ENCODE measurements at places on chromosomes 4 and X.
A peak's percentile ranks its signal among the peaks of the same experiment; 100 is the strongest.

DNA sequence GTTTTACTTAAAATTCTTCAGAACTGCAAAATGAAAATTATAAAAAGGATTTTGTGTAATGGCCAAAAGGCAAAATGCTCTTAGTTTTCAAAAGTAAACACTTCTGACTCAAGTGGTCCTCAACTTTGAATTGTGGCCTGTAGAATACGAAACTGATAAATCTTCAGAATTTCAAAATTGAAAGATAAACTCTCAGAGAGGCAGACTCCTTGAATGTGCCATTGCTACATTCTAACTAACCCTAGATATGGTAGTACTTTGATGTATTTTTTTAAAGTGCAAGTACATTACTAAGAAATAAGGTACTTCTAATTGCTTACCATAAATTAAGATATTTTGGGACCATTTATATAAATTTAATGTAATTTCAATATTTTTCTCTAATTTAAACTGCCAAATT is 44.4 kb downstream of the TNIP3 start:
- DNase-seq = no peak

DNA sequence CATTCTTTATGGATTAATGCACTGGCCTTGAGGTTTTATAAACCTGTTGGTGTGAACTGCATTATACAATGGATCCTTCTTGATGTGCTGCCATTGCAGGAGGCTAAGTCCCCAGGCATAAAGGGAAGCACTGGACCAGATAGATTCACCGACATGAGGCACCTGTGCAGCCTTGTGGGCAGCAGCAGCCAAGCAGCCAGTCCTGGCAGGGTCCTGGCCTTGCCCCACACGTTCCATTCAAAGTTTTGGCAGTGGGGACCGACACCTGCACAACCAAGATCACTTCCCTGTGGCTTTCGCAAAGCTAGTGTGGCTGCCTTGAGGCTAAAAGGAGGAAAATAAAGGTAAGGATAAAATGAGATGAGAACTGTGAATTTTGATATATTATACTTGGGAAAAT is 53.1 kb downstream of the TMEM156 start:
- DNase-seq = no peak

GRCh38 chr4:173370130-173370476 is 651 bp upstream of the SAP30 start:
- no peak for DNase-seq

GRCh38 chr4:96566755-96567154 is 726.9 kb downstream of the PDHA2 start:
- DNase-seq = no peak

- DNase-seq = no peak
These were observed 123.2 kb downstream of the ELOVL6 start for GRCh38 chr4:110075083-110075738.

DNA sequence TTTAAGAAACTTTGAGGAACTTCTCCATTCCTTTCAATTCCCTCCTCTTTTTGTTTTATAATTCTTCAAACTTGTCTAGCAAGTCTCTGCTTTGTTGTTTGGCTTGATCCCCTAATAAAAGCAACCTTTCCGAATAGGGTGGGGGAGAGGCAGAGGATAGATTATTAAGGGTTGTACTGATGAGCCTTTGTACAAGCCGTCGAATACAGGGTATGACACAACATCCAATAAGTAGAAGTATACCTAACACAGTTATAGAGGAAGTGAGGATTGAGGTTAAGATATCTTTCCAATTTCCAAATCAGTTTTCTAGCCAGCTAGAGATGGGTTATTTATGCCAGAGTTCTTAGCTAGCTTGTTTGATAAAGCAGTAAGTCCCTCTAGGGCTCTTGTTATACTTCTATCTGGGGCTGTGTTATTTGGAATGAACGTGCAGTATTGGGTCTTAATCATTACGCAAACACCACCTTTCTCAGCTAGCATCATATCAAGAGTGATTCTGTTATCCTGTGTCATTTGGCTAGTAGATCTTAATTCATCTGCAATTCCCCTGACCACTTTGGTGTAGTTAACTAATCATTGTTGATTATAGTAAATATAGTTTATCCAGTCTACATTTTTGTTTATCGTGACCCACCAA is 18.5 kb downstream of the METAP1 start:
- DNase-seq = no peak

DNA sequence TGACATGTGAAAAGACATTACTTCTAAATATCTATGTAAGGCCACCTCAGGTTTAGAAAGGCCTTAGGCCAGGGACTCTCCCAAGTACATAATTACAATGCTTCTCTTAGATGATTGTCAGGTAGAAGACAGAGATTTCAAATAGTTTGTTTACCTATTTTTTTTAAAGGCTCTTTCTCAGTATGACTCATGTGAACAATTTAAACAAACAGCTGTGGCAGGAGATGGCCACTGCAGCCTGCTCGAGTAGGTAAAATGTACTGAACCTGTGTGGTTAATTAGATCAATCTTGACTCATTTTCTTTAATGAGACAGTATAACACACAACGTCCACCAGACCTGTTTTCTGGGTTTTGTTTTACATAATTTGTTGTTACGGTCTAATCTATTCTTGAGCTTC is 50.2 kb downstream of the LEF1 start:
- DNase-seq = no peak

GRCh38 chr4:87414816-87415215 is 7.6 kb upstream of the NUDT9 start:
- no peak for DNase-seq

- DNase-seq = no peak
These were observed 1.3 kb downstream of the PQBP1 start for GRCh38 chrX:48899078-48899410.

- DNase-seq = peak; percentile 17
These were observed 434.1 kb downstream of the ANKRD50 start for GRCh38 chr4:124278477-124278876.

DNA sequence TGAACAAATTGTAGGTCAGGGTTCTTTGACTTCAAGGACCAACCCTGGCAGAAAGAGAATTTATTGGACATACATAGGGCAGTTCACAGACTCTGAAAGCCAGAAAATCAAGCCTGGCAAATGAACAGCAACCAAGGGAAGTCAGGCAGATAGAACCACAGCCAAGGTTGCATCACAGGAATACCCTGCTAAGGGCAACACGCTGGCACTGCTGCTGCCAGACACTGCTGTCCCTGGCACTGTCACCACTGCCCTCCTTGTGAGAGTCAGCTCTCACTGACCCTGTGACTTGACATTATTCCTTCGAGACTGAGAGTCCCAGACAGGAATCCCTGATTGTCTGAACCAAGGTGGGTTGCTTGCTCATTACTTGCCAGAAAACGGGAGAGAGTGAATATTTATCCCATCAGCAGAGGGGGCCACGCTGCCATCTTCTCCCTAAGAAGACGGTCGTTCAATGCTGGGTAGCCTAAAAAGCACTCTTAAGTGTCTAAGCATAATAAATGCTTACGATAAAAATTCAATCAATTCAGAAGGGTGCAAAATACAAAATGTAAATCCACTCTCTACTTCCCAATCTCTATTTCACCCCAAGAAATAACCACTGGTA is 23.2 kb upstream of the PTTG2 start:
- no peak for DNase-seq

DNA sequence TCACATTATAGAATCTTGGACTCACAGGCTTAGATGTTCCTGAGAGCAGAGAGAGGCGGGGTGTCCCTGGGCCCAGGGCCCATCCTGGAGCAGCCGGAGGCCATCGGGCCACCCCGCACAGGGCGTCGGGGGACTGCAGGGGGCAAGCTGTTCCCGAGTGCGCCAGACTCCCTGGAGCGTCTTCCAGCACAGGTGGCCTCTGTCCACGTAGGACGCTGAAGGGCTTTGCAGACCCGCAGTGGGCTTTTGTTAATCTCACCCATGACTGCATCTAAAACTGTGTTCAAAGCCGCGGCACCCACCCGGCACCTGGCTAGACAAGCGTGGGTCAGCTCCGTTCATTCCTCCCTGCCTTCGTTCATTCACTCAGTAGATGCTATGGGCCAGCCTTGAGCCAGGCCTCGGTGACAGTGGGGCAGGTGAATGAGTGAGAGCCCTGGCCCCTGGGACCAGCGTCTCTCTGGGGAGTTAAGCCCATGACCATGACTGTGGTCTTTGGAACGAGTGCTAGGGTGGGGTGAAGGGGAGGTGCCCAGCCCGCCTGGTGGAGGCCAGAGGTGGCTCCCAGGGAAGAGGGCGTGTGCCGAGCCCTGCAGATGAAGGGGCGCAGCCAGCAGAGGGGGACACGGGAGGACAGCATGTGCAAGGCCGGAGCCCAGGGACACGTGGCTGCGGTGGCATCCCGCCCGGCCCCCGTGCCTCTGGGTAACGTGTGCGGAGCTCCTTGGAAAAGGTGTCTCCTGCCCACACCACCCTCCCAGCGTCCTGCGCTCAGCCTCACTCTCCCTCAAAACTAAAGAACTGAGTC is 98.3 kb downstream of the HMX1 start:
- no peak for DNase-seq

DNA sequence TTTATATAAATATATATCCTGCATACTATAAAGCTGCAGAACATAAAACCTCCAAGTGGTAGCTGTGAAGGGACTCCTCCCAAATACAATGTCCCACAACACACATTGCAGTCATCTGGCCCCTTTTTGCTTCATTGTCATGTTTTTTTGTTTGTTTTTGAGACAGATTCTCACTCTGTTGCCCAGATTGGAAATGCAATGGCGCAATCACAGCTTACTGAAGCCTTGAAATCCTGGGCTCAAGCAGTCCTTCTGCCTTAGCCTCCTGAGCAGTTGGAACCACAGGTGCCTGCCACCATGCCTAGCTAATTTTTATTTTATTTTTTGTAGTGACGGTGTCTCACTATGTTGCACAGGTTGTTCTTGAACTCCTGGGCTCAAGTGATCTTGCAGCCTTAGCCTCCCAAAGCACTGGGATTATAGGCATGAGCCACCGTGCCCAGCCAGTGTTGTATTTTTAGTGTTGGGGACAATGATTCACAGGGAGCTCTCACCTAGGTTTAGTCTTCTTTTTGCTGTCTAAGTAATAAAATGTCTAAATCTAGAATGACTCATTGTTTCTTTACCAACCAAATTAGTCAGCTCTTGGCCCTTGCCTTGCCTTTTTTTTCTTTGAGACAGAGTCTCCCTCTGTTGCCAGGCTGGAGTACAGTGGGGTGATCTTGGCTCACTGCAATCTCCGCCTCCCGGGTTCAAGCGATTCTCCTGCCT is 24.0 kb upstream of the XIAP start:
- DNase-seq = peak; percentile 62

DNA sequence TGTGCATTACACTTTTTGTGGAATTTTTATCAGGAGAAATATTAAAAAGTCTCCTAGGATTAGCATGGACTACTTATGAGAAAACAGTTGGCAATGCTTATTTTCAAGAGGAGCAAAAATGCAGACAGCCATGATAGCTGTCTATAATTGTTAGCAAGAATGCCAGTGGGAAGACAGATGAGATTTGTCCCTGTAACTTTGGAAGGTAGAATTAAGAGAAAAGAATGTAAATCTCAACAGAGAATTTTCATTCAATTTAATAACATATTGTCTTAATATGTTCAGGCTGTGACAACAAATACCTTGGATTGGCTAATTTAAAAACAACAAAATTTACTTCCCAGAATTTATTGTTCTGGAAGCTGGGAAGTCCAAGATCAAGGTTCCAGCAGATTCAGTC is 349.2 kb downstream of the IQCM start:
- DNase-seq = peak; percentile 10

DNA sequence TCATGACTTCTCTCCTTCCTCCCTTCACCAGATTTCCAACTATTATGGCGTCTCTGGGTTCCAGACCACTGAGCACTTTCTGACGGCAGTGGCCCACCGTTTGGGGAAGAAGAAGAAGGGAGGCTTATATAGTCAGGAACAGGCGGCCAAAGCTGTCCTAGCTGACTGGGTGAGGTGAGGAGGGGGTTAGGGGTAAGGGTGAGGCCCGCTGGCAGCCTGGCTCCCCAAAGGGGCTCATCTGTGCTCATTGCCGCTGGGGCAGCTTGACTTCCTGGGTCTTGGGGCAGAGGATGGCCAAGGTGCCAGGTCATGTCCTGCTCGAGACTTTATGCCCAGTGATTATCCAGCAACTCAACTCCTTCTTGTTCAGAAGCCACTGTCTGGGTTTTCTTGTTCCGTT is 21.8 kb downstream of the GNL3L start:
- DNase-seq = no peak

GRCh38 chr4:53571936-53572599 is 19.2 kb downstream of the LNX1 start:
- no peak for DNase-seq

DNA sequence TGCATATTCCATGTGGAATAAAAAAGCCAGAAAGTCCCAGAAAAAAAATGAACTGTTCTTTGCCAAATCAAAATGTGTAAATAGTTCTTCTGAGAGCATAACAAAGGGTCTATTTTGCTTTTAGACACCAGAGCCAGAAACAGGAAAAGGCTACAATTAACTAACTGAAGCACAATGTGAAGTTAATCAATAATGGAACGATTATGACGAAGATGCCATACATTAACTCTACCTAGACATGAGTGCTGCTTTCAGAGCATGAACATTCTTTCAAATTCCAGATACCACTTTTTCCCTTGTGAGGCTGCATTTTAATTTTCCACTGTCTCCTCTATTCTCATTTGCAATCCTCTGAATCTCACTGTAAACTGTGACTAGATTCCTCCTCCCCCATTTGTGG is 48.7 kb upstream of the PHOX2B start:
- no peak for DNase-seq

GRCh38 chr4:78222575-78223186 is 165.6 kb downstream of the FRAS1 start:
- no peak for DNase-seq

- DNase-seq = peak; percentile 83
These were observed 365.7 kb downstream of the PPP3CA start for GRCh38 chr4:100981447-100982204.

DNA sequence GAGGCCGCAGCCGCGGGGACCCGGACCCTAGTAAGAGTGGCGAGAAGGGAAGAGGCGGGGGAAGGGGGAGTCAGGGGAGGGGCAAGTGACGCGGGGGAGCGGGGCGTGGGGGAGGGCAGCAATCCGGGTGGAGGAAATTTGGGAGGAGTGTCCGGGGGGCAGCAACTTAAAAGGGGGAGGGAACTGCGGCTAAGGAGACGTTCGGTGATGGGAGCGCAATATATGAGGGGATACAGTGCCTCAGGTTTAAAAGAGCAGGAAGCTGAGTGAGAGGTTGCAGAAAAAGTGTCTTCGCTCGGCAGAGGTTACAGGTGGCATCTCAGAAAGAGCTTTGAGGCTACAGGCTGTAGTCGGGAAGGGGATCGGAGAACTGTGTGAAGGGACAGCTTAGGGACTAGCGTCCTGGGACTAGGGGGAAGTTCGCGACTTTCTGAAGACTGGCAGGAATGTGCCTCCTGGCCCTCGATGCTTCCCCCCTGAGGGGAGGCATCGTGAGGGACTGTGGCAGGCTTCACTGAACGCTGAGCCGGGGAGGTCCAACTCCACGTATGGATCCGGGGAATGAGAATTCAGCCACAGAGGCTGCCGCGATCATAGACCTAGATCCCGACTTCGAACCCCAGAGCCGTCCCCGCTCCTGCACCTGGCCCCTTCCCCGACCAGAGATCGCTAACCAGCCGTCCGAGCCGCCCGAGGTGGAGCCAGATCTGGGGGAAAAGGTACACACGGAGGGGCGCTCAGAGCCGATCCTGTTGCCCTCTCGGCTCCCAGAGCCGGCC is 519 bp downstream of the FOXO4 start:
- DNase-seq = no peak

- DNase-seq = peak; percentile 5
These were observed 888.4 kb upstream of the EPHA5 start for GRCh38 chr4:66558651-66559050.

Measured in AG10803 (cell line).